IMR-90 (cell line): ENCODE measurements at places on chromosomes 1 and 21. TPM values are rescaled to one million over a fixed set of nuclear protein-coding genes. Genes with fewer than 3 reads are reported as not detected.

- no peaks in the 10 kb centered on the region for H3K27me3 ChIP-seq
- H3K36me3 ChIP-seq: no peaks in the 10 kb centered on the region
- DNase-seq: peak; percentile 39
- no peak overlapping the region for H3K4me3 ChIP-seq
- H3K27ac ChIP-seq: peak overlapping the region; percentile 75; the same call in 1 of the 2 replicates
- peaks cover 21% of the 10 kb centered on the region for H3K4me1 ChIP-seq
These were observed 92.7 kb downstream of the TENT5C start for GRCh38 chr1:117698398-117699160.

DNA sequence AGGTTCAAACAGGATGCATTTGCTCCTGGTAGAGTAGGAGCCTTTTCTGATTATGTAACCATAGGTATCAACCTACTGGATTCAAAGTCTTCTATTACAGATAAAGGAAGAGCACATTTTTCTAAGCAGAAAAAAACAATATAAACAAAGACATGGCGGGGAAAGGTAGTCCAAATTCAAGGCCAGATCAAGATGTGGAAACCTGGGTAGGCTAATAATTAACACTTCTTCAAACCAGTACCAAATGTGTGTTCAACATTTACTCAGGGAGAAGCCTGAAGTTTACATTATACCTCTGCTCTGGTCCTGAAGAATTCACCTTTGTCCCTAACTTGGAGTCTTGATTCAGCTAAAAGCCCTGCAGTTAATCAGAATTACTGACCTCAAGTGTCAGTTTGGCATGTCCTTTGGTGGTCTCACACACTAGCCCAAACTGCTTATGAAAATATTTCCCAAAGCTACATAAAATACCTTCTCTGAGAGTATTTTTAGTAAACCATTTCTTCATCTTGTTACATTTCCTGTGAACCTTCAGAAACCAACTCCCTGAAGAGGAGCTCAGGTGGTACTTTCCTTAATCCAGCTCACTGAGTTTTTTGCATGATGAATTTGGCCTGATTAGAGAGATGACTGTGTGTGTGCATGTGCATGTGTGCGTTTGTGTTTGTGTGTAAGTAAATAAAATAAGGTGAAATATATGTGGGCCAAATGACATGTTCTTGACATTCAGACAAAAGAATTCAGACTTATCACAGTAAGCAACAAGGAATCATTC is 70.2 kb downstream of the TOR3A start:
- no peak overlapping the region for H3K27ac ChIP-seq
- H3K4me3 ChIP-seq: no peak overlapping the region
- no peak for DNase-seq
- H3K36me3 ChIP-seq: peaks cover 2% of the 10 kb centered on the region

Gene SLC25A34
- under 0.01 TPM in 1 of 2 replicates, not detected in the other for total RNA-seq

DNA sequence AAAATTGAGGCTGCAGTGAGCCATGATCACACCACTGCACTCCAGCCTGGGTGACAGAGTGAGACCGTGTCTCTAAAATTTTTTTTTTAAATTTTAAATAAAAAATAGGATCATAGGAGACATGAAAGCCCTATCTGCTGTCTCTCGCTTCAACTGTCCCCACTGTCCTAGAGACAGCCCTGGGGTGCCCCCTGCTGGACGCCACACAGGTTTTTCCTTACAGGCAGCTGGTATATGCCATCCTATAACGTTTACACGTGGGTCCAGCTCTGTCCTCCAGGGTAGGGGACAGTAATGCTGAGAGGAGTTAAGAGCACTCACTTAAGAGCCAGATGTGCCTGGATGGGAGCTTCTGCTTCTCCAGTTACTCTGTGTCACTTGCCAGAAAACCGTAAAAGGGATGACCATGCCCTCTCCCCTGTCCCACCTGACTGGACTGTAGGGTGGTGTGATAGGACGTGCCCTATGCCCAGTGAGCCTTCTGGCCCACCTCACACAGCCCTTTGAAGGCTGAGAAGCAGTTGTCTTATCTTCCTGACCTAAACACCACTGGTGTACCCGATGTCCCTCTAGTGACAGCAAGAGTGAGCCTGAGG is 8.5 kb downstream of the FBXO2 start:
- peaks cover 19% of the 10 kb centered on the region for H3K27me3 ChIP-seq
- H3K4me1 ChIP-seq: no peaks in the 10 kb centered on the region; the same call in 1 of the 2 replicates
- DNase-seq: peak; percentile 60
- no peaks in the 10 kb centered on the region for H3K36me3 ChIP-seq
- no peak overlapping the region for H3K4me3 ChIP-seq

- H3K27me3 ChIP-seq: no peaks in the 10 kb centered on the region
- no peak overlapping the region for H3K27ac ChIP-seq
- no peaks in the 10 kb centered on the region for H3K4me1 ChIP-seq
- no peaks in the 10 kb centered on the region for H3K36me3 ChIP-seq
These were observed 6.4 kb upstream of the KANK4 start for GRCh38 chr1:62325681-62326080.

- peaks cover 28% of the 10 kb centered on the region for H3K36me3 ChIP-seq
- no peak overlapping the region for H3K4me3 ChIP-seq
- no peak for DNase-seq
- H3K27me3 ChIP-seq: no peaks in the 10 kb centered on the region
These were observed 159.8 kb upstream of the SGIP1 start for GRCh38 chr1:66374148-66374547.

DNA sequence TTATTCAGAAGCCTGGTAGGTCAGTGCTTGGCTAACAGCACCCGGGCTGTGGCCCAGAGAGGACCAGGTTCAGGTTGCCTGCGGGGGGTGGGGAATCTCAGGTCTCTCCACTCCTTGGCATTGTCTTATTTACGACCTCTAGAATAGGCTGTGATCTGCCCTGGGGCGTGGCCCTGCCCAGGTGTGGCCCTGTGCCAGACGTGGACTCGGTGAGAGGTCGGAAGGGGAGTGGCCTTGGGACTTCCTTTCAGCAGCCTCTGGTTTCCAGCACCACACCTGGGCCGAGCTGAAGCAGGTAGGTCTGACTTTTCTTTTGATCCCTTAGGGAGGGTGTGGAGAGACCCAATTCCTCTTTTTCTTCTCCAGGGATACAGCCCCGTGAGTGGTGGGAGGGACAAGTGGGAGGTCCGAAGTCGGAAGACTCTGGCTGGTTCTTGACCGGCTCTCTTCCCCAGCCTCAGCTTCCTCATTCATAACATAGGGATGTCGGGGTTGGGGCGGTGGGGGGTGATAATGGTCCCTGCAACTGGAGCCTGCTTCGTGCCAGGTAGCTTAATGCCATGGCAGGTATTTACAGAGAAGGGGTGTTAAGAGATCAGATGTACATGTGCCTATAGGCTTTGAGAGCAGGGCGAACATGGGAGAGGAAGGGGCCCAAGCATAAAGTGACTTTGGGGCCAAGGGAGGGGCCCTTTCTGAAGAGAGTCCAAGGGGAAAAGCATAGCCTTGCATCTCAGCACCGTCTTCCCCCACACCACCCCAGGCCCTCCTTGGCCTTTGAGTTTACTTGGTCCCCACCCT is 16.5 kb downstream of the ACOT11 start:
- no peak for DNase-seq
- H3K27ac ChIP-seq: no peak overlapping the region
- H3K27me3 ChIP-seq: no peaks in the 10 kb centered on the region; the same call in 1 of the 2 replicates
- no peaks in the 10 kb centered on the region for H3K36me3 ChIP-seq

DNA sequence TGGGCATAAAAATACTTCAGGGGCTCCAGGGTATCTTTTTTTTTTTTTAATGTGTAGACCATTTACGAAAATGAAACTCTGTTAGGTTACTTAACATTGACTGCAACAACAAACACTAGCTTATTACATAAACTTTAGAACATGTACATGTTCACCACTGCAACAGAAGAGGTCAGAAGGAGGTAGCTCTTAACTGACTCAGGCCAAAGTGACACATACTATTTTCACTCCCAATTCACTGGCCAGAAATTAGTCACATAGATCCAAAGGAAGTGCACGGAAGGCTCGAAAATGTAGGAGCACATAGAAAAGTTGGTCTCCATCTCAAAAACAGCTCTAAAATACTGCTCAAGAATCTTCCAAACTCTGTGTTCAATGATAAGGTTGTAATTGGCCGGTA is 107.2 kb downstream of the AKT3 start:
- peak; percentile 96 for DNase-seq
- no peaks in the 10 kb centered on the region for H3K36me3 ChIP-seq
- H3K27me3 ChIP-seq: no peaks in the 10 kb centered on the region
- no peak overlapping the region for H3K27ac ChIP-seq
- peaks cover 17% of the 10 kb centered on the region for H3K4me1 ChIP-seq
